ENCODE measurements at places on chromosomes 2 and 18. TPM values are rescaled to one million over a fixed set of nuclear protein-coding genes. Genes with fewer than 3 reads are reported as not detected.
A peak's percentile ranks its signal among the peaks of the same experiment; 100 is the strongest.

- peak; percentile 88 for DNase-seq
Observed at GRCh38 chr2:43158259-43158880, 68.0 kb downstream of the ZFP36L2 start.

- no peak for DNase-seq
Observed at GRCh38 chr2:12389344-12390045, 327.2 kb upstream of the TRIB2 start.

DNA sequence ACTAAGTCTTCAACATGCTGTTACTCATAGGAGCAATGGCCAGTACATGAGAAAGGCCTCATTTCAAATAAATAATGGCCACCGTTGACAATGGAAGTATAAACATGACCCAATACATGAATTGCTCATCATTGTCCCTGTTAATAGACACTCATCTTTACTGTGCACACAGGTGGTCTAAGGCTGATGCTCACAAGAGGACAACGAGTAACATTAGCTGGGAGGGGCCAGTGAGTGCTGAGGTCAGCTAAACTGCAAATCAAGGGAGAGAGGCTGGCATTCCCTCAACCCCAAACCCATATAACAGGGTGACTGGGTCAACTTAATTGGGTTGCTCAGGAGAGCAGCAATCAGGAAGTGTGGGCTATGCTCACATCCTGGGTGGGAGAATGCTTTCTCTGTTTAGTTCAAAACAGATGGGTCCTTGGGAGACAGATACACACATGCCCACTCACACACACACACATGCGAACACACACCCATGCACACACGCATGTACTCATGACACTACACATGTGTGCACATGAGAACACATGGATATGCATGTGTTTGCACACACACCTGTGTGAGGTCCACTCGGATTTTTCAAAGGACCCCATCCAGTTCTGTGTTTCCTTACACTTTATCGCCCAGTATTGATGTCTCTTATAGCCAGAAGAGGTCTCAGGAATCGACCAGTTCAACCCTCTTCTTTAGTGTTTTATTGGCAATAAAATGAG lies 172.0 kb downstream of the INHBB start:
- DNase-seq: no peak

The ZNF396 gene
- total RNA-seq: 2.0 TPM

The GREB1L gene
- 6.0 TPM for total RNA-seq
